Endothelial cell of umbilical vein (primary cell): ENCODE measurements at places on chromosomes 5 and 9. TPM values are rescaled to one million over a fixed set of nuclear protein-coding genes. Genes with fewer than 3 reads are reported as not detected.

Gene FBN2
- 57.4 and 61.6 TPM in 2 replicates for total RNA-seq

Gene DPH7
- total RNA-seq, result 43.2 TPM in 2 replicates

Gene CCDC171
- 1.4 and 1.6 TPM in 2 replicates for total RNA-seq

Gene FGF18
- total RNA-seq, result 0.27 TPM in 1 of 2 replicates, not detected in the other

Gene HAPLN1
- not detected in 2 replicates for total RNA-seq

Gene PCA3
- 0.32 and 2.5 TPM in 2 replicates for total RNA-seq
